WTC11 (cell line): ENCODE measurements at places on chromosomes 16 and 17.

DNA sequence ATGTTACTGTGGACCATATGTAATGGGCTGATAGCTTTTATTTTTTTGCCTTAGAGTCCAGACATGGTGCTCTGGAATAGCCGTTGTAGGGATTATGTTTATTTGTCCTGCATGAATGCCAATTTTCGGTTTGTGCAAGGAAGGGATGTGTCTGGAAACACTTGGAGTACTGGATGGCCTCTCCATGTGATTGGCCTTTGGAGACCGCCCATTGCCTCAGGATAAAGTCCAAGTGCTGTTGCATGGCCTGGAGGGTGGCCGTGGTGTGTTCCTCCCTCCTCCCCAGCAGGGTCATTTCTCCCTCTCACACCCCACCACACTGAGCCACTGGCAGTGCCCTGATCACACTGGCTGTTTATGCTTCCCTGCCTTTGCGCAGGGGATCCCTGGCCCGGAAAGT is 93.9 kb downstream of the MSI2 start:
- no peak for DNase-seq

GRCh38 chr16:58157951-58158540 is 28.9 kb upstream of the CFAP20 start:
- DNase-seq: no peak

- DNase-seq: no peak
Observed at GRCh38 chr17:16443511-16444257, 28.3 kb downstream of the TRPV2 start.

DNA sequence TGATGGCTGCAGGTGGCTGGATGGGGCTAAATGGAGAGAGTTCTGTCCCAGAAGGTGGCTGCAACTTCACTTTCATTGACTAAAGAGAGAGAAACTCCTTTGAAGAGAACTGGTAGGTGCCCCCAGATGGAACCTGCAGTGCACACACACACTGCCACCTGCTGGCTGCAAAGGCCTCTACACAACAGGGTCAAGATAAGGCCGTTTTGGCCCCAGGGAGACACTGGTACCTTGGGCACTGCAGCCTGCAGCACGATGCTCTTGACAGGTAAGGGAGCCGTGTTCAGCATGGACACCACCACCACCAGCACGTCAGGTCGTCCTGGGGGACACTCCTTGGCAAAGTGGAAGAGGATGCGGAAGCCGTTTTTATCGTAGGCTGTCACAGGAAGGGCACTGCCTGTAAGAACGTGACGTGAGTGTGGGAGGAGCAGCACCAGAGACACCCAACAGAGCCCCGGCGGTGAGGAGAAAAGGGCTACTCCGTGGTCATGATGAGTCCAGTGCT is 22.7 kb downstream of the GGA3 start:
- peak; percentile 60 for DNase-seq

DNA sequence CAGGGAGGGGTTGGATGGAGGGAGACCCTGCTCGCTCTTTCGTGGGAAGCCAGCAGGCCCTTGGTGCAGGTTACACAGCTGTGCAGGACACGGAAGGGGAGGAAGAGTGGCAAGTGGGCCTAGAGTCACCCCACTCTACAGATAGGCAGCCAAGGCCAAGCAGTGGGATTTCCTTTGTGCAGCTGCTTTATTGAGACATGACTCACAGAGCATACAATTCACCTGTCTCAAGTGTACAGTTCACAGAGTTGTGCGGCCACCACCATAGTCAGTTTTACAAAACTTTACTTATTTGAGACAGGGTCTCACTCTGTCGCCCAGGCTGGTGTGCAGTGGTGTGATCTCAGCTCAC is 91.2 kb upstream of the CIBAR2 start:
- DNase-seq: no peak

GRCh38 chr17:42081516-42082129 is 16.6 kb downstream of the ZNF385C start:
- no peak for DNase-seq

DNA sequence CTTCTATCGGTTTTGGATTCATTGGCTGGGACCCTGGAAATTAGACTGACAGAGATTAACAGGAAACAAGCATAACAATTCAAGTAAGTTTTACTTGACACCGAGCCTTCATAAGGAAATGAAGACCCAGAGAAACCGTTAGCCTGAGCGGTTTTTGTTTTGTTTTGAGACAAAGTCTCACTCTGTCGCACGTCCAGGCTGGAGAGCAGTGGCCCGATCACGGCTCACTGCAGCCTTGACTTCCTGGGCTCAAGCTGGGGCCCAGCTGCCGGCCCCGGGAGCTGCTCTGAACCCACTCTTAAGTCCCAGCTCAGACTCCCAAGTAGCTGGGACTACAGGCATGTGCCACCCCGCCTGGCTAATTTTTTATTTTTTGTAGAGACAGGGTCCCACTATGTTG is 321.3 kb downstream of the SEC14L1 start:
- DNase-seq: no peak

GRCh38 chr17:1604831-1605528 is 23.7 kb downstream of the SLC43A2 start:
- DNase-seq: peak; percentile 40

- no peak for DNase-seq
Observed at GRCh38 chr17:80584176-80584905, 39.7 kb downstream of the RPTOR start.

- no peak for DNase-seq
Observed at GRCh38 chr17:42359133-42359532, 29.1 kb downstream of the STAT3 start.

DNA sequence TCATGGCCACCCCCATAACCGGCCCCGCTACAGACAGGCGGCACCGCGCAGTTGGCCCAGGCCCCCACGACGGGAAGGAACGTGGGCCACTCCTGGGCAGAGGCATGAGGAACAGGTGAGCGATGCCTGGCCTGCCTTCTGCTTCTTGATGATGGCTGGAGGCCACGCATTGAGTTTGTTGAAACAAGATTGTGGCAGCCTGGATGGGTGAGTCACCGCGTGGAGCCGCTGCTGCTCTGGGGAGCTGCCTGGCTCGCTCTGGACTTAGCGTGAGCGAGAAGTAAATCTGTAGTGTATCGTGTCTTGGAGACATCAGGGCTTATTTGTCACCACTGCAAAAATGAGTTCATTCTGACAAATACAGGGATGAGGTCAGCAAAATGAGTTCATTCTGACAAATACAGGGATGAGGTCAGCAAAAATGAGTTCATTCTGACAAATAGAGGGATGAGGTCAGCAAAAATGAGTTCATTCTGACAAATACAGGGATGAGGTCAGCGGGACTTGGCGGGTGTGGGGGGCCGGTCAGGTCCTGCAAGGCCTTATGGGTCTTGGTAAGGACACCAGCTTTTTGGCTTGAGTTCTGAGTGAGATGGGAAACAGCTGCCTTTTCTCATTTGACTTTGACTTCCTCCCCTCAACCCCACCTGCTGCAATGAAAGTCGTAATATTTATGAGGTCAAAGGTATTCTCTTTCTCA is 93.0 kb downstream of the SEC14L1 start:
- DNase-seq: no peak

DNA sequence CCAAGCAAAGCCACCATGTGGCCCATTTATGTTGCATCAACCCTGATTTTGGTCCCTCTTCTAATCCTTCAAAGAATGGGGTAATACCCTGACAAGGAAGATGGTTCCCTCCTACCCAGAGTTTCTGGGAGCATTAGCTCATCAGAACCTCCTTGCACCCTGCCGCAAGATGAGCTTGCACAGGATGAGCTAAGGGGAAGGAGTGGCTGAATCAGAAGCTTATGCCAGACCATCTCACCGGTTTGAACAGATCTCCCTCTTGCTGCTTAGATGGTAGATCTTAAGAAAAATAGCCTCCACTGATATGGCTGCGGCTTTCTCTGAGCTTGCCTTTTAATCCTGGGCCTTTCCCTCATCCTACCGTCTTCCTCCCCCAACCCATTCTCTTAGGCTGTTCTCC is 175.1 kb downstream of the SOX9 start:
- no peak for DNase-seq

DNA sequence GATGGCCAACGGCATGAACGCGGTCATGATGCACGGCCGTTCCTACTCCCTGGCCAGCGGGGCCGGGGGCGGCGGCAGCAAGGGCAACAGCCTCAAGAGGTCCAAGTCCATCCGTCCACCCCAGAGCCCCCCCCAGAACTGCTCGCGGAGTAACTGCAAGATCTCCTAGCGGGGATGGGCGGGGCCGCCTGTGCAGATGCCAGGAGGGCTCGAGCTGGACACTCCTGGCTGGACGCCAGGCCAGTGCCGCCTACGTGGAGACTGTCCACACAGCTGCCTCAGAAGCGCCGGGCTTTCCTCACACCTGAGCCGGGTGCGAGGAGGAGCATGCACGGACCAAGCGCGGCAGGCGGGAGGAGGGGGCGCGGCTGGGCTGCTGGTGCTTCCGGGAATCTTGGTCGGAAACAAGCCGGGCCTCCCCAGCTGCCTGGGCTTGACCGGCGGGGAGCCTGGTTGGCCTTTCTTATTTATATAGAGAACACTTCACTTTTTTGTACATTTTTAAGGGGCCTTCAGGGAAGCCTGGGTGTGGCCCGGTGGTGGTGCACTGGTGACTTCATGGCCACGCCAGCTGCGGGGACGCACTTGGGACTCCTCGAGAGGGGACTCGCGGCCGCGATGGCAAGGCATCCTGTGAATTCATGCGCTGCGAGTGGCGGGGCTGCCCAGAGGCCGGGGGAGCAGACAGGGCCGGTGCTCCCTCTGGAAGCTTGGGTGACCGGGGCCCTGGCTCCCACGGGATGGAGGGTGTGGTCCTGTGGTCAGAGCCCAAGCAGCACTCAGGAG is 3.1 kb upstream of the WFIKKN1 start:
- DNase-seq: no peak

- no peak for DNase-seq
Observed at GRCh38 chr16:11742093-11742535, 543 bp downstream of the TXNDC11 start.

DNA sequence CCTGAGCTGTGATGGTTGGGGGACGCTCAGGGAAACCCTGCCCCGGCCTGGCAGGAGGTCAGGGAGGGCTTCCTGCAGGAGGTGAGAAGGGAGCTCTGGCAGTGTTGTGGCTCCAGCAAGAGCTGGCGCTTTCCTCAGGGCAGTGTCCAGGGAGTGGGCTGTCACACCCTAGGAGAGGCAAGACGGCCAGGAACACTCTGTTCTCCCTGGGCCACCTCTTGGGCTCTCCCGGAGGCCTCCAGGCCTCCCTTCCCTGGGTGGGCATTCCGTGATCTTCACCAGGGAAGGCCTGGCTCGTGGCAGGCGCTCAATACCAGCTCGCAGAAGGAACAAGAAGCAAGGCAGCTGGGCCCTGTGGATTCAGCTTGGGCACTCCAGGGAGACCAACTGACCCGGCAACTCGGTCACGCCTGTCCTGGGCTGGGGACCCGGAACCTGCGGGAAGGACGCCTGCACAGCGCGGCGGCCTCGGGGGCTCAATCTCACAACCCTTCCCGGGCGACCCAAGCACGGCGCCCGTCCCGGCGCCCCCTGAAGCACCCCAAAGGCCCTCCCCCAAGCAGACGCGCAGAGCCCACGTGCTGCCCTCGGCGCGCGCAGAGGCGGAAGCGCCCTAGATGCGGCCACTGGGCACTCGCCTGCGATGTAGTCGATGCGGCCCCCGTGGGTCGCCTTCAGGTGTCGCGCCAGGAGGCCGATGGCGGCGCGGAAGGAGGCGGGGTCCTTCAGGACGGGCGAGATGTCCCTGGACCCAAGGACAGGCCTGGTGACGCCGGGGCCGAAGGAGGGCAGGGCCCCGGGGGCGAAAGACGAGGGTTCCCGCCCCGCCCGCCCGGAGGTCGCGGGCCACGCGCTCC is 588 bp downstream of the APRT start:
- DNase-seq: no peak

DNA sequence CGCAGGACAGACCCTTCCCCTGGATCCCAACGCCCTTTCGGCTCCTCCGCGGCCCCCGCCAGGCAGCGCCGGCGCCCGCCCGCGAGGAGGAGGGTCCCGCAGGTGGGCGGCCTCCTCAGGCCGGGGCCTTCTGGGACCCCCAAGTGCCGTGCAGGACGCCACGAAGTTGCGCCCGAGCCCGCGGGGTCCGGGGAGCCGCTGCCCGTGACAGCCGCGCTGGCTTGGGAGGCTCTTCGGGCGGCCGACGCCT is 504 bp downstream of the ERN1 start:
- no peak for DNase-seq

- DNase-seq: no peak
Observed at GRCh38 chr16:12081048-12081404, 104.5 kb downstream of the SNX29 start.

DNA sequence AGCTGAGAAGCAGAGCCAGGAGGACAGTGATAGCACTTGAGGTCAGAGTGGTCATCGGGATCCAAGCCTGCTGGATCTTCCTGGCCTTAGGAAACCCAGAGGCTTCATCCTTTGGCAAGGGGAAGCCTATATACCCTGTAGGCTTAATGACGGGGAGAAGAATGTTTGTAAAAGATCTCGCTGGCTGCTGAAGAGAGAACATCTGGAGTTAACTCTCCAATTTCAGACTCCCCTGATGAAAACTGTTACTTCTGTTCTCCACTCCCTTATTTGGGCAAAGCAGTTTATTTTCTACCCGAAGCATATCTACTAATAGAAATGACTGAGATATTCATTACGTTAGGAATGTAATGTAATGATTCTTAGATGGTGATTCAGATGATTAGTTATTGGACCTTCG is 487.0 kb downstream of the CDH13 start:
- no peak for DNase-seq

- no peak for DNase-seq
Observed at GRCh38 chr16:79628501-79628975, 28.0 kb upstream of the MAF start.

- DNase-seq: no peak
Observed at GRCh38 chr16:27426423-27427408, 24.7 kb downstream of the IL21R start.

DNA sequence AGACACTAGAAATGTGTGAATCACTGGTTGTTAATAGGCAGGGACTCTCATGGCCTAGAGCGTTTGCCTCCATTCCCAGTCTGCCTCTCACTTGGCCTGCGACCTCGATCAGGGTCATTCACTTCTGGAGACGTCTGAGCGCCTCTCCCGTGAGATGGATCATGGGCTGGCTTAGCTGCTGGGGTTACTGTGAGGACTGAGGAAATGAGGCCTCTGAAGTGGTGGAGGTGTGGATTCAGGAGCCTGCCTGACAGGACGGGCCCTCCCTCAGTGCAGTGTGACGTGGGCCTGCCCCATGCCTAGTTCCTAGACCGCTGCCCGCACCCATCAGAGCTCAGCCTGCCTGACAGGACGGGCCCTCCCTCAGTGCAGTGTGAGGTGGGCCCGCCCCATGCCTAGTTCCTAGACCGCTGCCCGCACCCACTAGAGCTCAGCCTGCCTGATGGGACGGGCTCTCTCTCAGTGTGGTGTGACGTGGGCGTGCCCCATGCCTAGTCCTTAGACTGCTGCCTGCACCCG is 61.9 kb downstream of the BANP start:
- no peak for DNase-seq

GRCh38 chr16:87691686-87692079 is 74.1 kb downstream of the KLHDC4 start:
- DNase-seq: no peak

- DNase-seq: peak; percentile 53
Observed at GRCh38 chr17:75036643-75037268, 10.0 kb downstream of the ATP5PD start.
